ENCODE measurements at places on chromosomes 1 and 21.

GRCh38 chr1:82319546-82319945, 518.8 kb downstream of the ADGRL2 start:
- DNase-seq = no peak

- peak; percentile 8 for DNase-seq
Observed at GRCh38 chr21:32611471-32611997, 643 bp downstream of the CFAP298 start.

DNA sequence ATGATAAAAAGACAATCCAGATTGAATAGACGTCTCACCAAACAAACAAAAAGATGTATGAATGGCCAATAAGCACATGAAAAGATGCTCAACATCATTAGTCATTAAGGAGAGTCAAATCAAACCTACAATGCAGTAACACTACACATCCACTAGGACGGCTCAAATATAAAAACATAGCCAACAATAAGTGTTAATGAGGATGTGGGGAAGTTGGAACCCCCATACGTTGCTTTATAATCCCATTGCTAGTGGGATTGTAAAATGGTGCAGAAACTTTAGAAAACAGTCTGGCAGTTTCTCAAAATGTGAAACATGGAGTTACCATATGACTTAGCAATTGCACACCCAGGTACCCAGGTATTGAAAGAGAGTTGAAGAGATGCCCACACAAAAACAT, 14.7 kb upstream of the IL24 start:
- DNase-seq = no peak

- DNase-seq = no peak
Observed at GRCh38 chr1:206967096-206967849, 3.0 kb downstream of the FCAMR start.

DNA sequence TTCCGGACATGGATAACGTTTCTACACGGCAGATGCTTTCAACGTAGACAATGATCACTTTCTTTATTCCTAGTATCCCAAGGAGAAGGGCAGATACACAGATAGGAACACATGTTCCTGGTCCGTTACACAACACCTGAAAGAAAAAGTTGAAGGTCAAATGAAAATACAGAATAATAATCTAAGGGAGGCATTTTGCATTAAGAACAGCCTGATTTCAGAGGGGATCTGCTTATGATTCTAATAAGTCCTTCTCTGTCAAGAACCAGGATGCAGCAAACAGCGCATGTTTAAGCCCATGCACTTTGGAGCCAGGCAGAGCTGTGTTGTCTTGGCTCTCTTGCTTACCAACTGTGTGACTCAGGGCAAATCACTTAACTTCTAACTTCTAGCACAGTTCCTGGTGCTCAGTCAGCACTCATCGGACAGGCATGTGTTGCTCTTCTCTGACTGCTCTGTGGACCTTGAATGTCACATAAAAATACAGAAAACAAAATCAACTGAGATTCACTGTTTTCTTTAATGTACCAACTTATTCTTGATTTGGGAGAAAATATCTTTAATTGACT, 56.3 kb upstream of the CNN3 start:
- DNase-seq = no peak

- DNase-seq = no peak
Observed at GRCh38 chr1:60950224-60951063, 131.9 kb upstream of the NFIA start.

GRCh38 chr1:91700332-91700731, 185.6 kb downstream of the TGFBR3 start:
- no peak for DNase-seq

- DNase-seq = no peak
Observed at GRCh38 chr1:23704834-23705495, 13.4 kb downstream of the RPL11 start.

DNA sequence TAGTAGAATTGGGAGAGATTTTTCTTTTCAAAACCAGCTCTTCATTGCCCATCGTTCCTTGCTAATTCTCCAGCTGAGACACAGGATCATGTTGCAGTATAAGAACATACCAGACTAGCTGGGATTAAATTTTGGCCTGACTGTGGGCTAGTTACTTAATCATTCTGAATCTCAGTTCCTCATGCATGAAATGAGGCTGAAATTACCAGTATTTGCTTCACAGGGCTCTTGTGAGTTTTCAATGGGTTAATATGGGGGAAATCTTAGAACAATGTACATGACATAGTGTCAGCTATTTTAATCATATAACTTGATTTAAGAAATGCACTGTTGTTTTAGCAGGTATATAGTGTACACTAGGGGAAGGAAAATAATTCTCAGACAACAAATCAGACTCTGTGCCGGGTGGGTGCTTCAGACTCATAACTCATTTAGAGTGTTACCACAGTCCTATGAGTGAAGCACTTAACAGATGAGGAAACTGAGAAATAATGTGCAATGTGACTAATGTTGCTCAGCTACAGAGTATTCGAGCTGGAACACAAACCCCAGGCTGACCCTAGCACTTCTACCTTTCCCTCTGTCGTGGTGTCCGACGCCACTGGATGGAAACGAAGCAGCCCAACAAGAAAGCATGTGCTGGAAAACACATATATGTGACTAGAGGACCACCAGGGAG, 137.6 kb upstream of the SGIP1 start:
- no peak for DNase-seq

DNA sequence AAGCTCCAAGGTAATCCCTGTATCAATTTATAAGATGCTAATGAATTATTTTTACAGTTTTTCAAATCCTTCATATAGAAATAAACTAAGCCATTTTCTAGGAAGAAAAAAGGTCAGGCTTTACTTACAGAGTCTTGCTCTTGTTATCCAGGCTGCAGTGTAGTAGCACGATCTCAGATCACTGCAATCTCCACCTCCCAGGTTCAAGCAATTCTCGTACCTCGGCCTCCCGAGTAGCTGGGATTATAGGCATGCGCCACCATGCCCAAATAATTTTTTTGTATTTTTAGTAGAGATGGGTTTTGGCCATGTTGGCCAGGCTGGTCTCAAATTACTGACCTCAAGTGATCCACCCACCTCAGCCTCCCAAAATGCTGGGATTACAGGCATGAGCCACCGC, 27.0 kb downstream of the RERE start:
- DNase-seq = no peak

- no peak for DNase-seq
Observed at GRCh38 chr1:150928286-150928685, 2.1 kb downstream of the SETDB1 start.

- no peak for DNase-seq
Observed at GRCh38 chr1:87140831-87141540, 187.7 kb upstream of the LMO4 start.

DNA sequence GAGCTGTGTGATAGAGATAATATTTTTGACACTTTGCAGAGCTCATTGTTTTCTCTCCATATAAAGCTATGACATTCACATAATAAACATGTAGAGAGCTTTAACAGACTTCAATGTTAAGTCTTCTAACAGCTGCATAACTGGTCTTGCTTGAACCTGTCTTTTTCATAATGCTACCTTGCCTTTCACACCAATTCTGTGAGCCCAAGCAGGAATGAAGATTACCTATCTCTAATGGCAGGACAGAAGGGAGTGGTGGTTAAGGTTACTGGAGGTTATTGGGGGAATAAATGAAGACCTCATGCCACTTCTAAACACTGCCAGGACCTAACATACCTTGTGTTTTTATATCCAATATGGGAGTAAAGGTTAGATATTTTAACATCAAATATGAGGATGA, 2.3 kb upstream of the CD55 start:
- no peak for DNase-seq

GRCh38 chr1:240695416-240695815, 83.5 kb upstream of the GREM2 start:
- DNase-seq = no peak
